ENCODE measurements at places on chromosomes 2 and 18. TPM values are rescaled to one million over a fixed set of nuclear protein-coding genes. Genes with fewer than 3 reads are reported as not detected.

The EGR4 gene
- 0.07 TPM for total RNA-seq

The PRKAG3 gene
- not detected for total RNA-seq

The STARD6 gene
- 1.9 TPM for total RNA-seq

DNA sequence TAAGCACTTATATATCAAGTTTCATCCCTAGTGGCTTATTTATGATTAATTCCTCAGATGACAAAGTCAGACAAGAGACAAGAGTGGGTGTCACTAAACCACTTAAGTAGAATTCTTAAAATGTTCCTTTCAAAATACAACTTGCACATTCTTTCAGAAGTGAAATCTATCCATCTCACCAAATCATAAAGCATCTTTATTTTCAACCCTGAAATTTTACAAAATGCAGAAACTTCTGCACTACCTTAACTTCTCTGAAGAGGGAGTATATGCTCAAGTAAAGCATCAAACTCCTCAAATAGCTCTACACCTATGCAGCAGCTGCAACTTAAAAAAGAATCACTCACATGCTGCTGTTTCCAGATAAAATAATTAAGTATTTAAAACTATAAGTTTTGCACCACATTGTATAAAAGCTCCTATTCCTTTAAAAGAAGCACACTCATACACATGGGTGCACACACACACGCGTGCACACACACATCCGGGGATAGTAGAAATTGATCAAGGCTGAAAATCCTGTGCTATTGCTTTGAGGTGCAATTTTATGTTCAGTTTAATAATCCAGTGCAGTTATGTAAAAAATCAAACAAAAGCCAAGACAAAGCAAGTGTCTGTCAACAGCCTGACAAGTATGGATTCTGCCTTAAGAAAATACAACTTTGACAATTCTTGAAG, 244.5 kb downstream of the TCF4 start:
- DNase-seq = no peak

The CNTNAP5 gene
- not detected for total RNA-seq

GRCh38 chr2:19228715-19229114, 129.7 kb downstream of the OSR1 start:
- DNase-seq = no peak

GRCh38 chr2:132678483-132678882, 8.5 kb upstream of the LYPD1 start:
- no peak for DNase-seq

DNA sequence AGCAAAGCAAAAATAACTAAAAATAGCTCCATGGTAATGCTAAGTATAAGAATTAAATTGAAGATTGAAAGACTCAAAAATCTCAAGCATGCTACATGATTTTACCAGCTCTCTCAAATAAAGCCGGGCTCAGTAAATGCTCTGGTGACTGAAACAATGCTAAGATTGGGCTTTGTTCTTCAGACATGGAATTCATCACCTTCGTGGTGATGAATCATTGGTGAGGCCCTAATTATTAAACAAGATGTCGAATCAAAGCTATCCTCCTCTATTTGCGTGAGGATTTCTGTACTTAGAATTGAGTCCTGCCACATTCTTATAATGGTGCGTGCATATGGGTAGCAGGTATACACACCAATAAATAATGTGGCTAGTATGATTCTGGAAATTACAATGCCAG, 58.8 kb upstream of the LRRTM1 start:
- no peak for DNase-seq

The FARSB gene
- 34.8 TPM for total RNA-seq

Measured in epithelial cell of proximal tubule (primary cell).